Left lung (tissue), 14 donors: ENCODE measurements at places on chromosomes 5 and 9. TPM values are rescaled to one million over a fixed set of nuclear protein-coding genes. Genes with fewer than 3 reads are reported as not detected.

DNA sequence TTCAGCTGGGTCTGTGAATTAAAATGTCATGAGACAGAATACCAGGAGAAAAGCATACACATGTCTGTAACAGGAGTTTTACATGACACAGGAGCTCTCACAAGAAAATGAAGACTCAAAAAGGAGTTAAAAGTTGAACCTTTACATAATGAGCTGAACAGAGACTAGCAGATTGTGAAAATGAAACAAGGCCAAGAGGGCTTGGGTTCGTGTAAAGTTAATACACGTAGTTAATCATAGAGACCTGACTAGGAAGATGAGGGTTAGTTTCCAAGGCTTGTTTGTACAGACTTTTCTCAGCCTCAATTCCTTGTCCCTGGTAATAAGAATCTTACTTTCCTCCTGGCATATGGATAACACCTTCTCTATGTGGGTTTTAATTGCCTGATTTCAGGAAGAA lies 1294.0 kb downstream of the MAT2B start:
- no peak overlapping the region for H3K27ac ChIP-seq
- H3K4me3 ChIP-seq, result no peak overlapping the region
- H3K4me1 ChIP-seq, result no peaks in the 10 kb centered on the region
- no peaks in the 10 kb centered on the region for H3K27me3 ChIP-seq

- no peak for DNase-seq
- no peaks in the 10 kb centered on the region for H3K27me3 ChIP-seq
- H3K4me3 ChIP-seq, result no peak overlapping the region
- no peak overlapping the region for H3K27ac ChIP-seq
- no peaks in the 10 kb centered on the region for H3K4me1 ChIP-seq
- H3K36me3 ChIP-seq, result no peaks in the 10 kb centered on the region
Measured at GRCh38 chr5:124328201-124328600, 418.2 kb downstream of the ZNF608 start.

The FBN2 gene
- total RNA-seq, result 6.2 TPM

GRCh38 chr9:131999692-132000551 lies 79.7 kb downstream of the MED27 start:
- no peak for DNase-seq
- H3K4me3 ChIP-seq, result no peak overlapping the region
- H3K36me3 ChIP-seq, result no peaks in the 10 kb centered on the region
- no peak overlapping the region for H3K27ac ChIP-seq
- no peaks in the 10 kb centered on the region for H3K27me3 ChIP-seq

- H3K27me3 ChIP-seq, result no peaks in the 10 kb centered on the region
- no peak for DNase-seq
- H3K4me3 ChIP-seq, result no peak overlapping the region
- H3K36me3 ChIP-seq, result no peaks in the 10 kb centered on the region
Measured at GRCh38 chr9:15389173-15389572, 33.5 kb upstream of the SNAPC3 start.

DNA sequence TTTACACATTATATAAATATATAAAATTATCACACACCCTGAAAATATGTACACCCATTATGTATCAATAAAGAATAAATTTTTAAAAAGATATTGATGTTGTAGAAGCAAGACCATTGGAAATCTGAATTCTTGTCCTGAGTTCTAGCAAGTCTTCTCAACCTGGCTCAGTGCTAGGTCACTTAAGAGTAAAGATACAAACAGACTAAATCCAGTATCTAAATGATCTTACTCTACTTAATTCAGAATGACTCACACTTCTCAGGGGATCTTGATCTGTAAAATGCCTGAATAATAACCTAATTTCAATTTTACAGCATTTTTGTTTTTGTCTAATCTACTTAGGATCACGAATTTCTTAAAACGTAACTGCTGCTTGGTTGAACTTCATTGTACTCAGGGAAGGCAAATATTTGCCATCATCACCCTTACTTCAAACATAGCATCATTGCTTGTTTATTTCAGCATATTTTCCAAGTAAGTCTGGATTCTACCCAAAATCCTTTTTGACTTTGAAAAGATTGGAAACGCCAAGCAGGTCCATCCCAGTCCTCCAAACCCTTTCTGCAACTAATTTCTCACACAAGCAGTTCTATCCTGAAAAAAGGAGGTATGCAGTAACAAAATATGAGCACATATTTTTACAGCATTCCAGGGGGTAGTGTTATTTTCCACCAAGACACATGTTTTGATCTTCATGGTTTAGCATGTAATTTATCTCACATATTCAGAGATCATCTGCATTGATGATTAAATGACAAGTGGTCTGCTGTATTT lies 582.6 kb downstream of the PSAT1 start:
- DNase-seq, result no peak
- H3K4me3 ChIP-seq, result no peak overlapping the region
- no peaks in the 10 kb centered on the region for H3K36me3 ChIP-seq
- H3K27ac ChIP-seq, result no peak overlapping the region

DNA sequence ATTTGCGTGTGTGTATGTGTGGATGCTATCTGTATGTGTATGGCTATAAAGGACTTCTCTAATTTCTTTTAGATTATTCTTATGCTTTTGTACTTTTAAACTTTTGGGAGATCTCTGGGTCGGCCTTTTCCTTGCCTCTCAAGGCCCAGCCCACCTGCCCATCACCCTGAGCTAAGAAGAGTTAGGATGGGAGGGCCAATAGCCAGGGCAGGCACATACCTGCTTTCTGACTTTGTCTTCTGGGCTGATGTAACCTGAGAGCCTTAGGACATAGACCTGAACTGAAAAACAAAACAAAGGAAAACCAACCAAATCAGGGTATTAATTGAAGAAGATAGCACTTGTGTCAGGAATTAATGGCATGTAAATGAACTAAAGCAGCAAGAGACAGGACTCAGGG lies 100.2 kb downstream of the IRX1 start:
- no peaks in the 10 kb centered on the region for H3K36me3 ChIP-seq

The TMEM215 gene
- not detected for total RNA-seq

GRCh38 chr9:89969881-89970639 lies 365.2 kb downstream of the GADD45G start:
- no peaks in the 10 kb centered on the region for H3K4me1 ChIP-seq
- H3K36me3 ChIP-seq, result no peaks in the 10 kb centered on the region
- H3K4me3 ChIP-seq, result no peak overlapping the region
- H3K27me3 ChIP-seq, result no peaks in the 10 kb centered on the region
- no peak for DNase-seq
- H3K27ac ChIP-seq, result no peak overlapping the region

GRCh38 chr5:61965069-61965468 lies 340.9 kb upstream of the KIF2A start:
- no peak overlapping the region for H3K27ac ChIP-seq
- H3K36me3 ChIP-seq, result no peaks in the 10 kb centered on the region
- no peaks in the 10 kb centered on the region for H3K27me3 ChIP-seq
- no peak overlapping the region for H3K4me3 ChIP-seq
- no peak for DNase-seq
- no peaks in the 10 kb centered on the region for H3K4me1 ChIP-seq

DNA sequence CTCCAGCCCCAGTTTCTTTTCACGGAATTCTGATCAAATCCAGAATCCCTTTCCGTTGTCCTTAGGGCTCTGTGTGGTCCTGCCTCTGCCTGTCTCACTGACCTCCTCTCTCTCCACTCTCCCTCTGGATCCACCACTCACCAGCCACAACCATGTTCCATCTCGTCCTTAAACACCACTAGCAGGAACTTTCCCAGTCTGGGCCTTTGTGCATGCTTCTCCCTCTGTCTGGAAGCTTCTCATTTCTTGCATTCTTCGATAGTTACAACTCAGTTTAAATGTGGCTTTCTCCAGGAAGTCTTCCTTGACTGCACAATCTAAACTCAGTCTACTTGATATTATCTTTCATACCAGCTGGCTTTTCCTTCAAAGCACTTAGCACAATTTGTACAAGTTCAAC lies 117.7 kb upstream of the MSX2 start:
- no peak for DNase-seq
- H3K36me3 ChIP-seq, result no peaks in the 10 kb centered on the region
- H3K27ac ChIP-seq, result no peak overlapping the region
- H3K27me3 ChIP-seq, result peaks cover 35% of the 10 kb centered on the region
- H3K4me1 ChIP-seq, result peaks cover 7% of the 10 kb centered on the region

GRCh38 chr5:151557951-151558350 lies 33.2 kb downstream of the FAT2 start:
- no peak overlapping the region for H3K4me3 ChIP-seq
- H3K4me1 ChIP-seq, result no peaks in the 10 kb centered on the region
- H3K27me3 ChIP-seq, result no peaks in the 10 kb centered on the region
- DNase-seq, result no peak
- no peak overlapping the region for H3K27ac ChIP-seq
- no peaks in the 10 kb centered on the region for H3K36me3 ChIP-seq

DNA sequence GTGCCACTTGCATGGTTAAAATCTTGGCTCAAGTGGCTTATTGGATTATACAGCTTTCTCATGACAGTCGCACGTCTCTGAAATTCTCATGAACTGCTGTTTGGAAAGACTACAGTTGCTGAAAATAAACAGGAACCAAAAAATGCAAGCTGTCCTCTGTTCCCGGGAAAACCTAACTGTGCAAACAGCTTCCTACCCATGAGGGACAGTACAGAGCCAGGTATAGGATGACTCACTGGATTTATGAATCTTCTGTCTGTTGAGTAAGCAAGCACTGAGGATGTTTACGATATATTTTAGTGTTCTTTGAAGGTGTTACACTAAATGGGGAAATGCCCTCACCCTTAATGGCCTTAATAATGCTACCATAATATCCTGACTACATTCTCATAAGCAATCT lies 380.3 kb upstream of the TNC start:
- no peak overlapping the region for H3K27ac ChIP-seq
- no peak for DNase-seq
- H3K4me3 ChIP-seq, result no peak overlapping the region
- no peaks in the 10 kb centered on the region for H3K27me3 ChIP-seq
- no peaks in the 10 kb centered on the region for H3K4me1 ChIP-seq

- no peak overlapping the region for H3K27ac ChIP-seq
- DNase-seq, result no peak
- H3K36me3 ChIP-seq, result no peaks in the 10 kb centered on the region
- H3K4me3 ChIP-seq, result no peak overlapping the region
Measured at GRCh38 chr5:74839229-74839628, 27.0 kb downstream of the FAM169A start.

GRCh38 chr5:180724944-180725343 lies 14.9 kb downstream of the OR2Y1 start:
- no peaks in the 10 kb centered on the region for H3K36me3 ChIP-seq
- no peak for DNase-seq
- no peaks in the 10 kb centered on the region for H3K4me1 ChIP-seq
- H3K27ac ChIP-seq, result no peak overlapping the region

The AQP7 gene
- 1.5 TPM for total RNA-seq

- H3K36me3 ChIP-seq, result no peaks in the 10 kb centered on the region
- H3K4me1 ChIP-seq, result no peaks in the 10 kb centered on the region
- H3K4me3 ChIP-seq, result no peak overlapping the region
Measured at GRCh38 chr5:174744896-174745295, 20.5 kb downstream of the MSX2 start.

- no peak overlapping the region for H3K27ac ChIP-seq
- no peaks in the 10 kb centered on the region for H3K36me3 ChIP-seq
- no peak for DNase-seq
- H3K4me3 ChIP-seq, result no peak overlapping the region
- H3K27me3 ChIP-seq, result no peaks in the 10 kb centered on the region
- H3K4me1 ChIP-seq, result peaks cover 27% of the 10 kb centered on the region
Measured at GRCh38 chr5:14250748-14251701, 107.9 kb downstream of the TRIO start.

DNA sequence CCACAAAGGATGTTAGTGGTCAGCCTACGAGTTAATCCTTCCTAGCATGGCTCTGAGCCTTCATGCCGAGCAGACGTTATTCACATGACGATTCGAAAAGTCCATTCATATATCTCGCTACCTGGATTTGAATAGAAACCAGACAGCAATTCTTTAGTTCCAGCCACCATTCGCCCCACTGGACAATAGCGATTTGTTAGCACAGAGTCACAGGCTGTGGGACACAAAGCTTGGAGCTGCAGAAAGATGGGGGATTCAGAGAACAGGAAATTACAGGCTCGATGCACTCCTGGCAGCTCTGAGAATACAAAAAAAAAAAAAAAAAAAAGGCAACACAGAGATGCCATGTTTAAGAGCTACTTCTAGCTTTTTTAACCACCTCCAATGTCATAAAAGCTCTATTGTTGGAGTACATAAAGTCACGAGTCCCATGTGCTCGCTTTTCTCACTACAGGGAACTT lies 110.7 kb downstream of the NR6A1 start:
- no peaks in the 10 kb centered on the region for H3K27me3 ChIP-seq
- H3K27ac ChIP-seq, result peak overlapping the region; percentile 77
- no peaks in the 10 kb centered on the region for H3K4me1 ChIP-seq
- peak overlapping the region; percentile 47 for H3K4me3 ChIP-seq

The HARS1 gene
- total RNA-seq, result 50.4 TPM

DNA sequence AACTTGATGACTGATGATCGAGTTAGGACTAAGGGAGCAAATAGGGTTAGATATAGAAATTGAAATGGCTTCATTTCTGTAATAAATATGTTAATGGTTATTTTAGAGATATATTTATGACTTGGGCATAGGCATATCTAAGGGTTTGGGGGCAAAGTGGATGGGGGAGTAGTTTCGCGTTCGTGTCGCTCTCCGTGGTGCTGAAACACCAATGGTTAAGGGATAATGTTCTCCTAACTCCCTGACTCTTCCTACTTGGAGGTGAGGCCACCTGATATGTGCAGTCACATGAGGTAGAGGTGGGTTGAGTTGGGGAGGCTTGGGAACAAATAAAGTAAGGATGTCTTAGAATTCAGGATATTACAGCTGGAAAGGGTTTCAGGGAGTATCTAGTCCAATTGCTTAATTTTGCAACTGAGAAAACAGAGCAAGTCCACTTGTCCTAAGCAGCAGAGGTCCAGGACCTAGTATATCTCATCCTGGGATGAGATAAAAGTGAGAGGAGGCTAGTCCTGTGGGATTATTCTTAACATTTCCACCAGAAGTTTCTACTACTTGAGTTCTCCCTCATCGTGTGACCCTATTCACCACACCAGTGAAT lies 44.0 kb upstream of the MAP1B start:
- no peak overlapping the region for H3K27ac ChIP-seq
- H3K27me3 ChIP-seq, result peaks cover 10% of the 10 kb centered on the region
- DNase-seq, result no peak
- no peaks in the 10 kb centered on the region for H3K4me1 ChIP-seq
- no peak overlapping the region for H3K4me3 ChIP-seq

The MARVELD2 gene
- 38.3 TPM for total RNA-seq

GRCh38 chr5:154652746-154653417 lies 102.3 kb upstream of the LARP1 start:
- H3K27me3 ChIP-seq, result peaks cover 6% of the 10 kb centered on the region
- no peak overlapping the region for H3K4me3 ChIP-seq
- H3K27ac ChIP-seq, result no peak overlapping the region
- no peaks in the 10 kb centered on the region for H3K36me3 ChIP-seq
- no peak for DNase-seq

DNA sequence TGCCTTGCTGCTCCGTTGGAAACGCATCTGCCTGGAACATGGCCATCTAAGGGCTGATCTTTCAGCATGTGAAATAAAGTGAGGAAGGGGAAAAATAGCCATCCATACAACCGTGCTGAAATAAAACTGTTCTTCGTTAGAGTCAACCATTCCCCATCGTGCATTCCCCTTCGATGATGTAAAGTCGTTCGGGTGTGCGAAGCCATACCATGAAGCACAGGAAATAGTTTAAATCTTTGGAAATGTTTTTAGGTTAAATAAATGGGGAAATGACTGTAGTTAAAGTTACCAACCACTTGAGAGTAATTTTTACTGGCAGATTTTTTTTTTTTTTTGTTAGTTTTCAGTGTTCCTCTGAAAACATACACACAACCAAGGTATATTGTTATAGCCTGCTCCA lies 302.5 kb downstream of the SH3GL2 start:
- DNase-seq, result no peak
- H3K4me3 ChIP-seq, result no peak overlapping the region
- H3K4me1 ChIP-seq, result no peaks in the 10 kb centered on the region

GRCh38 chr9:88661759-88662158 lies 126.8 kb downstream of the NXNL2 start:
- DNase-seq, result no peak
- H3K36me3 ChIP-seq, result no peaks in the 10 kb centered on the region
- H3K4me3 ChIP-seq, result no peak overlapping the region
- no peak overlapping the region for H3K27ac ChIP-seq
- H3K4me1 ChIP-seq, result no peaks in the 10 kb centered on the region

The FBXO4 gene
- total RNA-seq, result 11.3 TPM
